ENCODE measurements at places on chromosomes 1 and 21.
A peak's percentile ranks its signal among the peaks of the same experiment; 100 is the strongest.

GRCh38 chr1:197515421-197515820, 247.4 kb downstream of the CRB1 start:
- DNase-seq, result no peak

- DNase-seq, result no peak
These were observed 1639.0 kb upstream of the B3GALT2 start for GRCh38 chr1:194825382-194825781.

GRCh38 chr1:23362218-23362713, 7.4 kb downstream of the ZNF436 start:
- DNase-seq, result peak; percentile 31

GRCh38 chr1:83910461-83910860, 88.5 kb downstream of the TTLL7 start:
- DNase-seq, result no peak

DNA sequence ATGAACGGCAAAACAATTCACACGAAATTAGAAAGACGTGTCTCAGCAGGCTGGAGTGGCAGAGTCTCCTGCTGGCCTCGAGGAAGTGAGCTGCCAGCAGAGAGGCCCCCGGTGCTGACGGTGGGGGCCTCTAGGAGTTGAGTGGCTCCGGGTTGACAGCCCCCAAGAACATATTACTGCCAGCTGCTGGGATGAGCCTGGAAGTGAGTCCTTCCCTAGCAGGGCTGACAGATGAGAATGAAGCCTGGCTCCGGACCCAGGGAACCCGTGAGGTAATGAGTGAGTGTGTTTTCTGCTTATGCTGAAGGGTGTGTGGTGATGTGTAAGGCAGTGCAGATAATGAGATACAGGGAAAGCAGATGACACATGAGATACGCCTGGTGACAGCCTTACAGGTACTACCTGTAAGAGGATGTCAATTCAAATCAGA, 23.5 kb upstream of the LRRC47 start:
- no peak for DNase-seq

DNA sequence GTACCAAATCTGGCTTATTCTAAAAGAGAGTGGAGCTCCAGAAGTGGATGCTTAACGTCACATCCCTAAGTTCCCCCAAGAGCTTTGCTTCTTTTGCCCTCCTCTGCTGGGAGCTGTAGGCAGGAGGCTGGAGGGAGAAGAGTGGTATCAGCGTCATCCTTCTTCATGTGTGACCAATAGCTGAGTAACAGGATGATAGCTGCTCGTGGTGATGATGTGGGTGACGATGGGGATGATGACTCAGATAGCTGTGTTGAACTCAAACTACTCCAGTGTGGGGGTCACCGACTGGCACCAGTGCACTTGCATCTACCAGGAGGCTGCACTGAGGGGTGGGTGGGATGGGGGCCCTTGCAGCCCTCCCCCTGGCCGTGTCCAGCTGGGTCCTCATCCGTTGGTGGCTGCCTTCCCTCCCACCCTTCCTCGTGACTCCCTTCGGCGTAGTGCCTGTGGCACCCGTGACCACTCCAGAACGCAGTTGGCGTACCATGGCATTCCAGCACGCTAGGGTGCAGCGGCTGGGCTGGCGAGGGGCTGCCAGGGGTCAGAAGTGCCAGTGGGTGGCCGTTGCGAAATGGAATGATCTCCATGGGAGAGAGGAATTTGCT, 1.1 kb downstream of the IGFN1 start:
- DNase-seq, result peak; percentile 73

- no peak for DNase-seq
These were observed 95.0 kb downstream of the SLC30A10 start for GRCh38 chr1:219833214-219833815.

DNA sequence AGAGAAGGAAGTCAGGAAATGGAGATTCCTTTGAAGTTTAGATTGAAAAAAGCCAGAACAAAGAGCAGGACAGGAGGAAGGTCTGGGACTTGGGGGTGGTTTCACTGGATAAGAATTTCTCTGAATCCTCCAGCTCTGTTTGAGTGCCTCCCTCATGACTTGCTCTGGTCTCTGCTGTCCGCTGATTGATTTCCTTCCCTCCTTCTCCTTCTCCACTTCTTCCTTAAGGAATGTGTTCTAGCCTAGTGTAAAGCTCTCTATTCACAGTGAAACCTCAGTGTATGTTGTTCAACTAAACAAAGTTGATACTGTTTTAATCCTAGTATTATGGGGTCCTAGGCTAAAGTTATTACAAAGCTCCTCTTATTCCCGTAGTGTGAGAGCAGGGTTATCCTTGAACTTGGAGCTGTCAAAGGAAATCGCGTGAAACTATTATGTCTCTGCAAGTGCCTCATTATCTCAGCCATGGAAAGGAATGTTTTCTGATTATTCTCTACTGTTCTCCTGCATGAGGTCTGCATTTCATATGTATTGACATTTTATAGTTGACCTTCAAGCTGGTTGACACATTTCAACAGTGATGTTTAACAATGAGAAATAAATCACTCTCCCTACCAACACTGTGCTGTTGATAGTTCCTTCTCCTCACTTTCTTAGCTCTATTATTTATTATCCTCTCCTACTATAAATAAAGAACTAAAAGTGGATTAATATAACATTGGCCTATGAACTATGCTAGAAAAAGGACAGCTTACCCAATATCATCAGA, 82.7 kb upstream of the KCTD3 start:
- DNase-seq, result no peak

GRCh38 chr1:115462566-115463076, 124.6 kb upstream of the NGF start:
- no peak for DNase-seq

DNA sequence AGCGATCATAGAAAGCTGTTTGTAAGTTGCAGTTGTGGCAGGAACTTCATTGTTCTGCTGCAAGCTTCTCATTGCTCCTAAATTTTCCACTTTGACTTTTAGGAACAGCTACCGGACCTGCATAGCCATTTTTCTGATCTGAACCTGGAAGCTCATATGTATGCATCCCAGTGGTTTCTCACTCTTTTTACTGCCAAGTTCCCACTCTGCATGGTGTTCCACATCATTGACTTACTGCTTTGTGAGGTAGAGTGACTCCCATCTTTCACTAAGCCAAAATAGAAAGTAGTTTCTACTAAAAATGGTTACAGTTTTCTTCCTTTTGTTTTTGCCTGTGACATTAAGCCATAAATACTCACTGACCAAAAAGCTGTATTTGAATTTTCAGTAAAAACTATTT, 254.2 kb downstream of the GPR52 start:
- no peak for DNase-seq
